ENCODE measurements at places on chromosomes 4 and X.

DNA sequence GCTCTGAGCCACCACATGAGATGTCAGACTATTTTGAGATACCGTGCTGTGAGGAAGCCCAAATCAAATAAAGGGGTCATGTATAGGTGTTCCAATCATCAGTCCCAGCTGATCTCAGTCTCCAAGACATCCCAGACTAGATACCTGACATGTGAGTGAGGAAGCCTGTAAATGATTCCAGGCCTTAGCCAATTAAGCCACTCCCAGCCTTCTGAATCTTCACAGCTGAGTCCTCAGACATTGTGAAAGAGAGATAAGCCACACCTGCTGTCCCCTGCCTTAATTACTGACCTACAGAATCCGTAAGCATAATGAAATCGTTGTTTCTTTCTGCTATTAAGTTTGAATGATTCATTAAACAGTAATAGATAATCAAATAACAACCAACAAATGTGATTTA is 671.4 kb downstream of the ZNF674 start:
- no peak for DNase-seq

- DNase-seq = no peak
These were observed 7.0 kb downstream of the VAMP7 start for GRCh38 chrX:155888139-155888538.

DNA sequence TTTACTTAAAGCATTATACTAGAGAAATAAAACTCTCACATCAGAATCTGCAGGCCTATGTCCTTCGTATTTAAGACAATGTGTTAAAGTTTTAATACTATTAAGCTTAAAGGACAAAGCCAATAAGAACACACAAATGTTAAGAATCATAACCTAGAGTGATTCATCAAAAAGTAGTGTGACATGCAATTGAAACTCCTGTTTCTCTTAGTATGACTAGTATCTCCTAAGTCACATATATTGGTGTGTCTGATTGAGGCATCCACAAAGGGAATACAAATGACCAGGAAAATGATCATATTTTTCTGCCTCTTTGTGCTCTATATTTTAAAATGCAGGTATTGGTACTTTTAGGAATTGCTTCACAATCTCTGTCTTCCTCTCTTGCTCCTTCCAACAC is 23.8 kb downstream of the GPRASP3 start:
- DNase-seq = no peak

DNA sequence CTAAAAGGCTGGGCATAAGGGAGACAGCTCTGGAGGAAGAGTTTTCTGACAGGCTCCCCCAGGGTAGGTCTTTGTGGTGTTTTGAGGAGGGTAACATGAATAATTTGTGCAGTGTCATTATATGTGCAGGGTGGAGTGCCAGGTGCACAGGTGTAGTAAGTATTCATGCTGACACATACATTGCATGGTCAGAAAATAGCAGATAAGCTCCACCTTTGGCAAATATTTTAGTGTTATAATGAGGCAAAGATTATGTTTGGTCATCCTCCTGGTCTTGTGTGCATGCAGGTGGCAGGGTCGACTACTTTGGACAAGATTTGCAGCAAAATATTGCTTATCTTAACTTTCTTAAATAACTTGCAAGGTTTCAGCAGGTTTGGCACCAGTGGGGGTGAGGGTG is 910.4 kb upstream of the PCDH10 start:
- no peak for DNase-seq

GRCh38 chrX:134749706-134750445 is 91.6 kb upstream of the PLAC1 start:
- DNase-seq = no peak

DNA sequence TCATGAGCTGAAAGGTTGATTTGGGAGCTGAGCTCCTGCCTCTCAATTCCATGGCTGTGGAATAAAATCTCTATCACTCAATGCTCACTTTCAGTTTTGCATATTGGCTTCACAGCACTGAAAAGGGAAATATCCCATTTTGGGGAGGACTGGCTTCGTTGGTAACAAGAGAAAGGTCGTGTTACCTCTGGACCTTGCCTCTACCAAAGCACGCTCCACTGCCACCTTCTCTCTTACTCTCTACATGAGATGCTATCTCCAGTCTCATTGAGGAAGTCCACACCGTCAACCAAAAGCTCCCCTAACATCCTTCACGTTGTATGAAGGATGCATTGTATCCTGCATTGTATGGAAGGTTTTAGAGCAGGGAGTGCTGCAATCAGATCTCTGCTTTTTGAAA is 195.0 kb upstream of the LDB2 start:
- no peak for DNase-seq

- no peak for DNase-seq
These were observed 552 bp downstream of the NKRF start for GRCh38 chrX:119605464-119606279.

DNA sequence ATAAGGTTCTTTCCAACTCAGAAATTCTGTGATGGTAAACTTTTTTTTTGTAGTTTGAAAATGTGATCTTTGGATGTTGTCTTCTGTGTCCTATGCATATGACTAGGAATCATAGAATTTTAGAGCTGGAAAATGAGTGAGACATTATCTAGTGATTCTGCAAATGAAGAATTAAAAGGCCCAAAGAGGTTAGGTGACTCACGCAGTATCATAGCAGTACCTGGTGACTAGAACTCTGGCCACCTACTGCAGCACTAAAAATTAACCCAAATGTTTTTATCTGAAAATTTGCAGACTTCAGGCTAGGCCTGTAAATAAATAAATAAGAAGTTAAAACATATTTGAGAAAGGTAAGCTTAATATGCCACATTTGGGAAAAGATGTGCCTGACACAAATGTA is 52.8 kb downstream of the NFKB1 start:
- no peak for DNase-seq

DNA sequence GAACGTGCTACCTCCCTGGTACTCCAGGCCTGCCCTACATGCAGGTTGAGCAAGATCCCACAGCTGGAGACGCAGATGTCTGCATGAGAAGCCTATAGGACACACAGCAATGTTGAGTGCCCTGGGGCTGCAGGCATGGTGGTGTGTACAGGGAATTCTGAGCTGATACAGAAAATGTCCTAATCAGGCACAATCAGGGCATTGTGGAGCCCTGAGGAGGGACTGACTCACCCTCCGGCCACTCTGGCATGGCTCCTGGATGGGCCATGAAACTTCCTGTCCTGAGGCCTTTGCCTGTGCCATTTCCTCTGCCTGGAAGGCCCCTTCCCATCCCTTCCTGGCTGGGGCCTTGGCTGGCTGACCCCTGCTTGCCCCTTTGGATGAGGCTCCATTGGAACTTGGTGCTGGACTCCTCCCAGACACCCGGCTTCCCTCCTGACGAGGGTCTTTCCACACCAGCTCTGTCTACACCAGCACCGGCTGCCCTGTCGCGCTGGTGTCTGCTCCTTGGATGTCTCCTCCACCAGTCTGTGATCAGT is 16.7 kb upstream of the AFAP1 start:
- no peak for DNase-seq

DNA sequence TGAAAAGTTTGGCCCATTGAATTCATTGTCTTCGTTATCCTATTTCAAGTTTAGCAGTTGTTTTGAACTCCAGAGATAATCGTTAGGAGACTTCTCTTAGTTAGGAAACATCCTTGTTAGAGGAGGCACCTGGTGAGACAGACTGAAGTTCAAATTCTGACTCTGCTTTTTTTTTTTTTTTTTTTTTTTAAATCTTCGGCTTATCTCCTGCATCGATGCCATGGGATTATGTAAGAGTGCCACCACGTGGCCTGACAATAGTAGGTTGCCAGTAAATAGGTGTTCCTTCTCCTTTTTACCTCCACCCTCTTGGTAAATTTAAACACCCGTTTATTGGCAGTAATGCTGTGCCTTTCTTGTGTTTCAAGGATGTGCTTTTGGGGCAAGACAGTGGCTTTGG is 149.3 kb downstream of the SOWAHB start:
- DNase-seq = no peak

DNA sequence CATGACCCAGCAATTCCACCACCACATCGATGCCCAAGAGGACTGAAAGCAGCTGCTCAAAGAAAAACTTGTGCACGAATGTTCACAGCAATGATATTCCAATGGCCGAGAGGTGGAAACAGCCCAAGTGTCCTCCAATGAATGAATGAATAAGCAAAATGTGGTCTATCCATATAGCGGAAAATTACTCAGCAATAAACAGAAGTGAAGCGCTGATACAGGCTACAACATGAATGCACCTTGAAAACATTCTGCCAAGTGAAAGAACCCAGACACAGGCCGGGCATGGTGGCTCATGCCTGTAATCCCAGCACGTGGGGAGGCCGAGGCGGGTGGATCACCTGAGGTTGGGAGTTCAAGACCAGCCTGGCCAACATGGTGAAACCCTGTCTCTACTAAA is 5.2 kb upstream of the SLC2A9 start:
- no peak for DNase-seq

- no peak for DNase-seq
These were observed 575.0 kb upstream of the NR3C2 start for GRCh38 chr4:149017002-149017734.

GRCh38 chr4:180710628-180711337 is 1532.4 kb upstream of the TENM3 start:
- DNase-seq = no peak

DNA sequence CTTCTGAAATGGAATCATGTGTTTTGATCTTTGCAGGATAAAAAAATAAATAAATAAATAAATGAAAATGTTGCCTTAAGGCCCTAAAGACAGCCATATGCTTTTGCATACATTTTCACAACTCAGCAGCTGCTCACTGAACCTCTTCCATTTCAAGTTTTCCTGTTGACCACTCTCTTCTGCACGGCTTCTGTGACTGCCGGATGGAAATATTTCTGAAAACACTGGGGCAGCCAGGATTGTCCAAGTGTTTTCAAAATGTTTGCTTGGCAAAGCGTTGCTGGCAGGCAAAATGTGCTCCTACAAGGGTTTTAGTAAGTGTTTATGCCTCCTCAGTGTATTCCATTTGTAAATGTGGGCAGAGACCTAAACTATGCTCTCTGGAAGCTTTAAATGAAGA is 208.1 kb upstream of the IL1RAPL1 start:
- DNase-seq = no peak

DNA sequence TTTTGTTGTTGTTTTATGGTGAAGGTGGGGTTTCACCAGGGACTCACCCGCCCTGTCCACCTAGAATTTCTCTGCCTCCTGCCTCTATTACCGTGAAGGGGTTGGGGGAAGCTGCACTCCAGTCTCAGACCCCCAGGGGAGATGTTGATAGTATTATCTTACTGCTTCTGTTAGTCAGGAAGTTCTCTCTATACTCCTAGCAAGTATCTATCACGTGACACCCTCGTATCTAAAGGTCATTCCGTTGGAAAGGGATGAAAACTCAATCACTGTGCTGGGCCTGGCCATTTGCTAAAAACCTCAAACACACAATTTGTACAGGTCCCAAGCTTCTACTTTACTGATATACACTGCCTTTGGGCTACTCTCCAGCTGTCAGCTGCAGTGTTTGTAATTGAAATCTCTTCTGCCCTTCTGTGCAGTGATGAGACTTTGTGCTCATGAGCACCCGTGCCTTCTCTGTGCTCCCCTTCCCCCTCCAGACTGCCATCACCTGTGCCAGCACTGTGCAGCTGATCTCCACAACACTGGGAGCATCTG is 188.5 kb upstream of the ANXA3 start:
- DNase-seq = no peak

- no peak for DNase-seq
These were observed 51.6 kb downstream of the WDFY3 start for GRCh38 chr4:84914686-84915395.

GRCh38 chr4:142396279-142396678 is 449.8 kb downstream of the INPP4B start:
- no peak for DNase-seq

DNA sequence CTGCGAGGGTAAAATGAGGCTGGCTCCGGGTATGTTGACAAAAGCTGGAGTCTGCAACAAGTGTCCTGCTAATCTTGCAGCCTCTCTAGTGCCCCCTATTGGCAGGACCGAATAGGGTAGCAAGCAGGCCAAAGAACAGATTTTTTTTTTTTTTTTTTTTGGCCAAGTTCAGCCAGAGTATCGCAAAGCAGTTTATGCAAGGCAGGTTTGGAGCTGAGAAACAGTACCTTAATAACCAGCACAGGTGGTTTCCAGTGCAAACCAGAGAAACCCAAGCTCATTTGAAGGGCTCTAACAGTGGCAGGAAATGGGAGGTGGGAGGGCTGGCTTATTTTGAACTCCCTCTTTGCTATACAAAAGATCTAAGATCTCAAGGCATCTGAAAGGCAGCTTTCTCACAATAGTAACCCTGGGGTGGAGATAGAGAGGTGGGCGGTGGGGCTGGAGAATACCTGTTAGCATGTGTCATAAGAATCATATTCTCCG is 38.2 kb upstream of the OCIAD2 start:
- DNase-seq = no peak

DNA sequence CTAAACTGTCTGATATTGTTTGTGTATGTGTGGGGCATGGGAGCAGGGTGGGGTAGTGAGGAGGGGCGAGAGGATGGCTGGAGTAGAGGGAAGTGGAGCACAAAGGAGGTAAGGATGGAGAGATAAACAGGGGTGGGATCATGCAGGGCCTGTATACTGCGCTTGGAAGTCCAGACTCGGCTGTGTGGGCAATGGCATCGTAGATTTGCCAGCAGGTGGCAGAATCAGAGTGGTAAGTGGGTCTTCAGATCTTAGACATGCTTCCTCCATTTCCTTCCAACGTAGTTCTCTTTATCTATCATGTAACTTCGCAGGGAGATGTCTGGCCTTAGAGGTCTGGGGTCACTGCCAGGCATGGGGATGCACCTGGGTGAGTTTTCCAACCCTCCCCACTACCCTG is 155.5 kb downstream of the PDGFRA start:
- no peak for DNase-seq

GRCh38 chr4:14783011-14783877 is 219.0 kb upstream of the CPEB2 start:
- DNase-seq = peak; percentile 48
